ENCODE measurements at places on chromosomes 1 and 21.

DNA sequence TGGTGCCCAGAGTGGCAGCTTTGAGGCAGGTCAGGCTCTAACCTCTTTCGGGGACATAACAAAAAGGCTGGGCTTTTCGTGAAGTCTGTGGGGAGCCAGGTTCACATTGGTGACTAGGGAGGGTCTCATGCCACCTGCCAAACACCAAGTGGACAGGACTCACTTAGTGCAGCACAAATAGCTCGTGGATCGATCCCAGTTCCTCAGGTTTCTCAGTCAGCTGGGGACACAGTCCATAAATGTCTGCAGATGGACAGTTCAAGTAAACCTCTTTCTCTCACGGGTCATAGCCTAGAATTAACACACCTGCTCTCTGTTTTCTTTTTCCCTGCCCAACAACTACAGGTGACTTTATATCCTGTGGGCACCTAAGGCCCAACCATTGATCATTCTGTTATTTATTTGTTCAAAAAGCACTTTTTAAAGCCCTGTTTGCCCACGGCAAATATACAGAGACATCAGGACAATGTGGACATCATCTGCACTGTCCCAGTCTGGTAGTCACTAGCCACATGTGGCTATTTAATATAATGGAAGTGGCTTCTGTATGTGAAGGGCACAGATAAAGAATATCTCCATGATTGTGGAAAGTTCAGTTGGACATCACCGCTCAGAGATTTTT is 53.5 kb downstream of the CAPN2 start:
- DNase-seq, result no peak

DNA sequence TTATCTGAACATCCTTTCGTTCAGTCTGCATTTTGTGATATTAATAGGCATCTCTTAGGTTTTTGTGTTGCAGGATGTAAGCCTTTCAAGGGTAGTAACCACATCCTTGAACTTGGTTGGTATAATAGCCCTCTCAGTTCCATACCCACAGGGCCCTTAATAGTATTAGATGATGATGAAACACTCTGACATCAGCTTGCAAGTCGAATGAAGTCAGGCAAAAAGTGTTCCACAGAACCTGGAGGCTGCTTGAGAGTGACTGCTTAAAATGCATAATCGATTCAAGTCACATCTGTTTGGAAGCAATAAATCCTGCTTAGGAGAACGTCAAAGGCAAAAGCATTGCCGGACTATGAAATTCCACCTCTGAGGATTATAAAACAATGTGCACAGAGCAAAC is 415.6 kb upstream of the KAZN start:
- DNase-seq, result no peak

GRCh38 chr1:6832531-6833188 is 47.4 kb downstream of the CAMTA1 start:
- DNase-seq, result no peak

- DNase-seq, result no peak
Observed at GRCh38 chr1:156811168-156811567, 5.5 kb downstream of the SH2D2A start.

DNA sequence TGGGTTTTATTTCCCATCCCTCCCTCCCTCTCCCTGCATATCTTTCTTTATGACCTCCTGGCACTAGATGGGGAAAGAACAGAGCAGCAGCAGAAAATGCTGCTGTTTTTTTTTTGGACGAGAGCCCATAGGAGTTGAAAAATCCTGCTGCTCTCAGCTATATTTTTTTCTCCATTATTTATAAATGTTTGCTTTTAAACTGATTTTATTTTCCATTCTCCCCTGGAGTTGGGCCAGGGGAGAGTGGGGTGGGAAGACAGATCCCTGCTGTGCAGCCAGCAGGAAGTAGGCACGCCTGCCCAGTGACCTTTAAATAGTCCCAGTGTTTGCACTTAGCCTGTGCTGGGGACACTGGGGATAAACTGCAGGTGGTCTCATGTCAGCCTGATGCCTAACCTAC is 17.4 kb downstream of the SFT2D2 start:
- DNase-seq, result no peak

All from substantia nigra (tissue), 51 donors.